ENCODE measurements at places on chromosomes 2 and 18.

DNA sequence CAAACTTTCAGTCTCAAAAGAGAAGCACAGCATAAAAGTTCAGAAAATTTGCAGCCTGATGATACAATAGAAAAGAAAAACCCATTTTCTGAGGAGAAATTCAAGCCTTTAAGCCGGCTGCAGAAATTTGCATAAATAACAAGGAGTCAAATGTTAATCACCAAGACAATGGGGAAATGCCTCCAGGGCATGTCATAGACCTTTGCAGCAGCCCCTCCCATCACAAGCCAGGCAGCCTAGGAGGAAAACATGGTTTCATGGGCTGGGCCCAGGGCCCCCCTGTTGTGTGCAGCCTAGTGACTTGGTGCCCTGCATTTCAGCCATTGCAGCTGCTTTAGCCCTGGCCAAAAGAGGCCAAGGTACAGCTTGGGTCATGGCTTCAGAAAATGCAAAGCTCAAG is 54.1 kb upstream of the CAVIN2 start:
- no peak for DNase-seq

DNA sequence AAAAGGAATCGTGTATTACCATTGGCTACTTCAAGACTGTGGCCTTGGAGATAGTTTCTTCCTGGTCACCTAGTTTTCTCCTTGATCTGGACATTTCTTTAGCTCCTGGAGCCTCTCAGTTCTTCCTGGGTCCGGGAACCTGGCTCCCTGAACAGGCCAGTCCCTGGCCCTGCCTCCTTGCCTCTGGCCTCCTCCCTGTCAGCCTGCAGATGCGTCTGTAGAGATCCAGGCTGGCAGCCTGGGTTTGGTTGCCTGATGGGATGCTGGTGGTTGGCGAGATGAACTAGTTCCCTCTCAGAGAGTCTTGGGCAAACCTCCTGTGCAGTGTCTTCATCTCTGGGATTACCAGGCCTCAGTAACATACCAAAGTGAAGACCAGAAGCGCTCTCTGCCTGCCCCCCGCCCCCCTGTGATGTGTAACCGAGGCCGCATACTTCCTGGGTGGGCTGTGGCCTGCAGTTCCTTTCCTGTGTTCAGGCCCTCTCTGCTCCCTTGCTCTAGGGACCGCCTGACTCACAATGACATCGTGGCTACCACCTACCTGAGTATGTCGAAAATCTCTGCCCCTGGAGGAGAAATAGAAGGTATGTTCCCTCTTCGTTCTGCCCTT is 85.4 kb downstream of the DYSF start:
- DNase-seq, result no peak

- no peak for DNase-seq
Measured at GRCh38 chr18:12336887-12337286, 28.8 kb downstream of the TUBB6 start.

DNA sequence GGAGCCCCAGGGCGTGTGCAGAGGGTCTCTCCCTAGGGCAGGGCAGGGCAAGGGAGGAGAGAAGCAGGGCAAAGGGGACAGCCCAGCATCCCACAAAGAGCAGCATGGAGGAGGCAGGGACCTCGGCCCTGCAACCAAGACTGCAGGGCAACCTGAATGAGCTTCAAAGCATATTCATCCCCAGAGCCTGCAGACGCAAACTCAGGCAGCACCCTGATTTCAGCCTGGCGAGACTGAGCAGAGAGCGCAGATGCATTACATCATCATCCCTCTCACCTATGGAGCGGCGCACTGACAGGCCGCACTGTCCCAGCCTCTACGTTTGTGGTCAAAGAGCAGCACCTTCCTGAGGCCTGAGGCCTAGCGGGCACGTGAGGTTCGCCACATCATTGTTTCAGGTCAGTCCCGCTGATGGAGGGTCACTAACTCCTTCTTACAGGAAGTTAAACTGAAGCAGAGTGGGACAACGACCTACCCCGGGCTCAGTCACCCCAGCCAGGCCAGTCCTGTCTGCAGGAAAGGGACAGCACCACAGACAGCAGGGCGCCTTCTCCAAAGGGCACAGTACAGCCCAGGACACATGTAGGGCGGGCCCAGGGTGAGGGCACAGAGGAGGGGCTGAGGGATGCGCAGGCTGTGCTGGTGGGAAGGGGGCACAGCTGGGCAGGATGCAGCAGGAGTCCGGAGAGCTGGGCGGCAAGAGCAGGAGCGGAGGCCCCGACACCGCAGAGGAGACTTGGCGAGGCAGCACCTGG is 67.2 kb upstream of the RAB6C start:
- no peak for DNase-seq
